CD4-positive, alpha-beta T cell treated with Interferon alpha-2 for 1 hour (primary cell): ENCODE measurements at places on chromosomes 11 and 22.

- DNase-seq = no peak
Observed at GRCh38 chr22:28002181-28002700, 83.2 kb upstream of the PITPNB start.

GRCh38 chr22:49193348-49193747 lies 634.3 kb downstream of the BRD1 start:
- DNase-seq = no peak

DNA sequence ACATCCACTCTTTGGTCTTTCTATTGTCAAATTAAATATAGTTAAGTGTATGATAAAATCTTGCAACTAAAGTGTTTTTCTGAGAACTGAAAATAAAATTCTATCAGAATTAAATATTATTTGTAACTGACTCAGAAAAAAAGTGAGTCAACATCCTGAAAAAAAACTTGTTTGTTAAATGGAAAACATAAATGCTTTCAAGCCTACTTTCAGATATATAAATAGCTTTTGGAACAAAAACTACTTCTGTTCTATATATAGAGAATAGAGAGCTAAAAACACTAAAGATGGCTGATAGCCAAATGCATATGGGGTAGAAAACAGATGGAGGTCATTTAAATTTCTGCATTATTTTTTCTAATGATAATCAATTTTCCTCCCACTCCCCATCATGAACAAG lies 61.8 kb downstream of the PIK3C2A start:
- no peak for DNase-seq

DNA sequence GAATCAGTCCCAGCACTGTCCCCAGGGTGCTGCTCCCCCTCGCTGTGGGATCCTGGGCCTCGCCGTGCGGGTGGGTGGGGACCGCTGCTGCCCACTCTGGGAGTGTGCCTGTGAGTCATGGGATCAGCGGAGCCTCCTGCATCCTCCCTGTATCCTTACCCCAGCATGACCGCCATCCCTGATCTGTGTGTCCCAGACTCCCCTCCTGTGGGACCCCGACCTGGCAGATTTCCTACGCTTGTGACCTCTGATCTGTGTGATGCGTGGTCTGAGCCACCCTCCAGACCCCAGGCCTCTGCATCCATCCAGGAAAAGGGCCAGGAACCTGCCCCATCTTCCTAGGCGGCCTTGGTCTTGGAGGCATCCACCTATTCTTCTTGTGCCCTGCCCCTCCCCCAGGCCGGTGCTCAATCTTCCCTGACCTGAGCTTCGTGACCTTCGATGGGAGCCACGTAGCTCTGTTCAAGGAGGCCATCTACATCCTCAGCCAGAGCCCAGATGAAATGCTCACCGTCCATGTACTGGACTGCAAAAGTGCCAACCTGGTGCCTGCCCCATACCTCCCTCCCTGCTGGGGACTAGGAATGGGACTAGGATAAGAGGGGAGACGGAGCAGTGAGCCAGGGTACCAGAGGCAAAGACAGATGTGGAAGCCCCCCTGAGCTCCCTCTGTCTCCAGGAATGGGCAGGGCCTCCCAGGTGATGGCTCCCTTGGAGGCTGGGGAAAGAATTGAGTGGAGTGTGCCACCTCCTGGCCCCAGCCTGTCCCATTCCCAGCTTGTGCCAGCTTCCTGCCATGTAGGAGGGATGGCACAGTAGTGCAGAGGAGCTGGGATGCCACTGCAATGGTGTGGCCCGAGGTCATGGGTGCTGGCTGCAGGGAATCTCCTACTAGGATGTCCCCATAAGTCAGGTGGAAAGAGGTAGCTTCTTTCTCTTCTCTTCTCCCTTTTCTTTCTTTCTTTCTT lies 65.4 kb downstream of the OTOG start:
- DNase-seq = no peak

DNA sequence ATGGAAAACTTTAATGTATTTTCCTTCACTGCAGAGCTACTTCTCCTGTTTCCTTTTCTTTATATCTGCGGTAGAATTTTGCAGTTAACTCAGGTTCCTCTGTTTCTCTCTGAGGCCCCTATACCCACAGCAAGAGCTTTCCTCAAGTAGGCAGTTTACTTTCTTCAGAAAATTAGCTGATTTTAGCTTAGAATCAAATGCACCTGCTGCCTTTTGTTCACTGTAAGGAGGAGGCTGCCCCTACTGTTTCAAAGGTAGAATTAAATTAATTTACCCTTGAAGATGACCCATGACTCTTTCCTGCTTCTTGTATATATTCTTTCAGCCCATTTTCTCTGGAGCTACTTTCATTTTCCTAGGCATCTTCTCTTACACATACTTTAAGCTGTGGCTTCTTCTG lies 68.7 kb upstream of the GDPD4 start:
- DNase-seq = no peak

DNA sequence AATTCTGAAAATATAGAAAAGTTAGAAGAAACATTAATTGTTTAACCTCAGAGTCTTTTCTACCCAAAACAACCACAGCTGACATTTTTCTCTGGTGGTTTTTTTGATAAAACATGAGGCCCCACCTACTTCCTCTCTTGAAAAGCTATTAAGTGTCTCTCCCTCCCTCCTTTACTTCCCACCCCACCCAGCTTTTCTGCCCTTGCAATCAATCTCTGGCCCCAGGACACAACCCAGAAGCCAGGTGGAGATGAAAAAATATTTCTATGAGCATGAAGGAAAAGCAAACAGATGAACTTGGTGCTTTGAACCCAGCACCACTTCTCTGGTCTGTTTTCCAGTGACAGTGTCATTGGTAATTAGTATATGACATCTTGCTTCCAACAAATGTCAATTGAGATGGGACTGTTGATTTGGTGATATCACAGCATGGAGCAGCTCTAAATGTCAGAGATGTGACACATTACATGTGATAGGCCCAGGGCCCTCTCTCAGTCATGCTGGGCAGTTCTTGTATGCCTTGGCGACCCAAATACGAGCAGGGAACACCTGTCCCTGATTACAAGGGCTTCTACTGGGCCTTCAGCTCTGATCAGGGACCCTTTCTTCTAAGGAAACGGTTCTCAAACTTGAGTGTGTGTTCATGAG lies 23.9 kb upstream of the TMPRSS13 start:
- DNase-seq = no peak

DNA sequence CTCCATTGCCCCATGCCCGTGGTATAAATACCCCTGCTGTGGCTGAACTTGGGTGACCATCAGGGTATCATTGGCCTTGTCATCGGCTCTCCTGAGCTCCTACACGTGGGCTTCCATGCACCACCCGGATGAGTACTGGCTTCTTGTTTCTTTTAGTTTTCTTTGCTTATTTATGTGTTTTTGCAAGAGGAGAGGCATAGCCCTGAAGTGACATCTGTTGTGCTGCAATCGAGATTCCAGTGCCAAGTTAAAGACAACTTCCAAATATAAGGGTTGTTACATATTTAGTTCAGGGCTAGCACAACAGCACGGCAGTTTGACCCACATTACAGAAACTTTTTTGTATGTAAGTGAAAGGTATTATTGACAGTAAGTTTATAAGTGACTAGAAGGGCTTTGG lies 1087.1 kb downstream of the TBC1D22A start:
- DNase-seq = no peak

DNA sequence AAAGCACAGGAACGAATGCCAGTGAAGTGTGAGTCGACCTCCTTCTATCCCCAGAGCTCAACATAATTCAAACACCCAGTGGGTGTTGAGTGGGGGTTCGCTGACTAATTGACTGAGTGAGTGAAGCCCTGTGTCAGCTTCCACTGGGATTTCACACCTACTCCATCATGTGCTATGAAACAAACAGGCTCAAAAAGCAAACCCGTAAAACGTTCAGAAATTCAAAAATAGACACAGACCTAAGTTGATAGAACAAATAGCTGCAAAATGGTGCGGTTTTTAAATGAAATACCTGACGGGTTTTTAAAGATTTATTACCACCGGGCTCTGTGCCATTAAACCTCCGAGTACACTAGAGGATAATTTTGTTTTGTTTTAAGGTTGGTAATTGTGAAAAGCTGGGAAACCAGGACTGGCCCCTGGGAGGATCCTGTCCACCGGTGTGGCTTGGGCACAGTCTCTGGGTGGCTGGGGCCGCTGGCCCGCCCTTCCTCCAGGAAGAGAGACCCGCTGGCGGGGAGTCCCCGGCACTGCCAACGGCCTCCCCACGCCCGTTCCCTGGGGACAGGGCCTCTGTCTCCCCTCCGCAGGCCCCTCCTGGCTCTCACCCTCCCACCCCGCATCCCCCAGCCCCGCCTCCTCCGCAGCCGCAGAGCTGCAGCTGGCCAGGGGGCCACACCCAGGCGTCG lies 13.6 kb downstream of the KCNJ5 start:
- DNase-seq = peak; percentile 7

DNA sequence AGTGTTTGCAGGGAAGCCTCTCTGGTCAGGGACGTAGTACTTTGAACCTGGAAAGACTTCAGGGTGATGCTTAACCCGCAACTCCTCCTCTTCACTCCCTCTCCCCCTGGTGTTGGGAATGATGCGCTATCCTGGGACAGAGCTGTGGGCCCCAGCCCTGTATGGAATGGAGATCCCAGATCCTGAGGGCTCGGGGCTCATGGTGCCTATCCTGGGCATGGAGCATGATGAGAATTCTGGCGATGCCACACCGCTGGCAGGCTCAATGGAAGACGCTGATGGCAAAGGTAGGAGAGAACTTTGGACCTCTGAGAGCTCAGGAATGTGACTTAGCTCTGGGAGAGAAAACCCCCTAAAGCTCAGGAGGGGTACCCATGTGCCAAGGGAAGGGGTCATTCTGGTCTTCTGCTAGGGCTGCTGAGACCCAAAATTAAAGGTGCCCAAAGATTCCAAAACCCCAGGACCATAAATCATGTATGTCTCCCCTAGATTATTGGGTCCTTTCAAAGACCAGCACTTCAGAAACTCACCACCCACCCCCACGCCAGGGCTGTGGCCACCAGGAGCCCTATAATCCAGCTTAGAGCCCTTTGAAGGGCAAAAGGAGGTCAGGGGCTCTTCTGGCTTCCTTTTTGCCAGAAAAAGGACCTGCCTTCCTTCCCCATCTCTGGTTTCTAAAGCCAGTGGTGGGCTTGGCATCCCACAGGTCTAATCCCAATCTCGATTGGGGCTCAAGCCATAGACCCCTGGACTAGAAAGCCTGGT lies 52.5 kb downstream of the BTG4 start:
- DNase-seq = no peak

- no peak for DNase-seq
Observed at GRCh38 chr11:57312511-57313021, 12.2 kb downstream of the TNKS1BP1 start.

GRCh38 chr11:36192425-36193289 lies 96.6 kb downstream of the COMMD9 start:
- DNase-seq = no peak

DNA sequence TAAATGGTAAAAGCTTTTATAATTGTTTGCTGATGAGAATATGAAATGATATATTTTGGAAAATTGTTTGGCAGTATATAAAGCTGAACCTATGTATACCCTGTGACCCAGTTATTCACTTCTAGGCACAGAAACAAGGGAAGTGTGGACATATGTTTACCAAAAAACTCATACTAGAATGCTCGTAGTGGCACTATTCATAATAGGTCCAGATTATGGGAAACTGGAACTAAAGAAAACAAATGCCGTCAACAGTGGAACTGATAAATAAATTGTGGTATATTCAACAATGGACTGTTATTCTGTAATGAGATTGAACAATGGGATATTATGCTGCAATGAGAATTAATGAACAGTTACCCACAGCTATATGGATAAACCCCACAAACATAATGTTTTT lies 32.8 kb downstream of the CSTPP1 start:
- DNase-seq = no peak
